SK-N-DZ (cell line): ENCODE measurements at places on chromosomes 5 and 9.

GRCh38 chr9:130425741-130426466 lies 18.9 kb upstream of the ASS1 start:
- no peak for DNase-seq

GRCh38 chr5:172941067-172941516 lies 18.1 kb upstream of the RPL26L1 start:
- no peak for DNase-seq

GRCh38 chr9:13071921-13072320 lies 207.6 kb downstream of the MPDZ start:
- DNase-seq: no peak

GRCh38 chr9:93129691-93130500 lies 4.2 kb downstream of the NINJ1 start:
- no peak for DNase-seq

GRCh38 chr9:106954974-106955850 lies 92.2 kb downstream of the ZNF462 start:
- DNase-seq: no peak

GRCh38 chr9:35211854-35212253 lies 50.0 kb downstream of the UNC13B start:
- DNase-seq: no peak

GRCh38 chr9:5643005-5643624 lies 14.2 kb downstream of the RIC1 start:
- DNase-seq: no peak

DNA sequence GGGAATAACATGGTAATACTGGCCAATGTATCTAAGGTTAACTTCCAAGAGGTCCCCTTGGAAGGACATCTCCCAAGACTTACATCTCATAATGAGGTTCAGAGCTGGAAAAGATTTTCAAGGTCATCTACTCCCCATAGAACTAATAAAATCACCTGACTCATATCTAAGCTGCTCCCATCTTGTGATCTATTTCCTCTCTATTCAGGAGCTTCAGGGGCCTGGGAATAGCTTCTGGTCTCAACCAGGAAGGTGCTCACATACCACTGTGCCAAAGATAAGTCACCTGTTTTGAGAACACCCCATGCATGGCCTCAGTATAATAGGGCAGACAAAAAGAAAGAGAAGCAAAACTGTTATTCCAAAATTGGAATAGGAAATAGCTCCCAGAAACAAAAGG lies 74.2 kb downstream of the OXCT1 start:
- DNase-seq: no peak

DNA sequence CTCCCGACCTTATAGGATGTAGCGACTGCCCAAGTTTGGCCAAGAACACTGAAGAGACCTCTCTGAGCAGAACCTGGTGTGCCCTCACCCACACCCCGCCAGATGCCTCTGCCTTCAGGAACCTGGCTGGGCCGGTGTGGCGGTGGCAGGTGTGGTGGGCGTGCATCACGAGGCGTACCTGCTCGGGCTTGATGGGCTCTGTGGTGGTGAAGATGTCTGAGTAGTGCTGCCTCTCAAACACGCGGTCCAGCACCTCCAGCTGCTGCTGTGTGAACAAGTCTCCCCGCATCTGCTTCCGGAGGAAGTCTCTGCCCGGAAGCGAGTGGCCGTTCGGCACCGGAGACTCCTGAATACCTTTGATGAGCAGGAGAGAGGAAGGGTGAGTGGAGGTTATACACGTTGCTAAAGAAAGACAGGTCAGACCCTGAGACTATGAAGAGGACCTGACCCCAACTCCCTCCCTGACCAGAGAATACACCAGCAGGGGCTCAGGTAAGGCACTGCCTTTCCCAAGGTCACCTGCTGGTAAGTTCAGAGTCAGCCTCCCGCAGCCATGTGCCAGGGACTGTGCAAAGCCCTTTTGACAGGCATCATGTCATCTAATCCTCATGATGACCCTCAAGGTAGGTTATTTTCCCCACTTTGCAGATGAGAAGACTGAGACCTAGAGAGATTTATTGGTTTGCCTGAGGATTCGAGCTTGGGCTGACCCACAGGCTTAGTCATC lies 67.5 kb downstream of the PAX5 start:
- DNase-seq: no peak

DNA sequence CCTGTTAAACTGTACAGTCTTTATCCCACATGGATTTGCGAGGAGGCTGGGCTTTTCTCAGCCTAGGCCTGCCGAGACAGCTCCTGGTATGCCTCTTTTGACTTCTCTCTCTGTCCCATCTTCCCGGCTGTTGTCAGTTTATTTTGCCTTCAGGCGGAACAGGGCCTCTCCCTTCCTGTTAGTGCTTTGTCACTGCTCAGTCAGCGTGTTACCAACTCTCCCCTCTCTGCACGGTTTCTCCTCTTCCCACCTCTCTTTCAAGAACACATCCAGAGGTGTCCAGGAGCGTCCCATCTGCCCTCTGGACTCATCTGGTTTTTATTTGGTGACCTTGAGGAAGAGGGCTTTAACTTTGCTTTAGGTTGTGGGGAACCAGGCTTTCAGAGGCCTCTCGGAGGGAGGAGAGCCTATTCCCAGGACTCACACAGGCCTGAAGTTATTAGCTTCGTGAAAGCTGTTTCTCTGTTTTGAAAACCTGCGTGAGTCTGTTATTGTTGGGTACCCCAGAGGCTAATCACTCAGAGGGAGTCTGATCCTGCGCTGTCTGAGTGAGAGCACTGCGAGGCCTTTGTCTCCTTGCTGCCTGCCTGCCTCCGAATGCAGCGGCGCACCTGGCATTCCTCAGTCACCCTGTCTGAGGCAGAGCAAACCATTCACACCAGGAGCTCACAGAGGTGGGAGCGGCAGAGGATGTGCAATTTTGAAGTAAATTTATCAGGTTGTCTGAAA lies 234.4 kb upstream of the MPDZ start:
- peak; percentile 1 for DNase-seq

GRCh38 chr5:36105819-36106218 lies 39.1 kb upstream of the UGT3A2 start:
- no peak for DNase-seq
